ENCODE measurements at places on chromosomes 3 and 15.

DNA sequence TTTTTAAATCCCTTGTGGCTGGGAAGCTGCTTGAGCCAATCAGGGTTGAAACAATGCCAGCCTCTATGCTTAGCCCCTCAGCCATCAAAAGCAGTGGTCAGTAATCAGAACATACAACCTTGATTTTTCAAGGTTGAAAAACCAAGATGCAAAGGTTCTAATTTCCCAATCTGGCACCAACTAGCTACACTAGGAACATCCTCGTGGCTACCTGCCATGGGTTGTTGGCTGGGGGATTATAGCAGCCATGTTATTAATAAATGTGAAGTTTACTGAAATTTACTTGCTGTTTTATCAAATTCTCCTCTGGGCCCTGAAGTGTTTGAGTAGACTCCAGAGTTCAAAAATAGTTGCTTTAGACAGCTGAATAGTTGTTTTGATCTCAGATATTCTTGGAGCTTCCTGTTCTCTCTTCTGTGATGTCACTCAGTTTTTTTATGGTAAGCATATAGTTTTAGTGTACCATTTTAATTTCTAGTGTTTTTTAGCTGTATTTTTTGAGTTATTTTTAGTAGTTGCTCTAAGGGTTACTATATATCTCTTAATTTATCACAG is 31.9 kb downstream of the PCCB start:
- DNase-seq = no peak

GRCh38 chr3:167650459-167650858 is 3.3 kb downstream of the WDR49 start:
- no peak for DNase-seq

DNA sequence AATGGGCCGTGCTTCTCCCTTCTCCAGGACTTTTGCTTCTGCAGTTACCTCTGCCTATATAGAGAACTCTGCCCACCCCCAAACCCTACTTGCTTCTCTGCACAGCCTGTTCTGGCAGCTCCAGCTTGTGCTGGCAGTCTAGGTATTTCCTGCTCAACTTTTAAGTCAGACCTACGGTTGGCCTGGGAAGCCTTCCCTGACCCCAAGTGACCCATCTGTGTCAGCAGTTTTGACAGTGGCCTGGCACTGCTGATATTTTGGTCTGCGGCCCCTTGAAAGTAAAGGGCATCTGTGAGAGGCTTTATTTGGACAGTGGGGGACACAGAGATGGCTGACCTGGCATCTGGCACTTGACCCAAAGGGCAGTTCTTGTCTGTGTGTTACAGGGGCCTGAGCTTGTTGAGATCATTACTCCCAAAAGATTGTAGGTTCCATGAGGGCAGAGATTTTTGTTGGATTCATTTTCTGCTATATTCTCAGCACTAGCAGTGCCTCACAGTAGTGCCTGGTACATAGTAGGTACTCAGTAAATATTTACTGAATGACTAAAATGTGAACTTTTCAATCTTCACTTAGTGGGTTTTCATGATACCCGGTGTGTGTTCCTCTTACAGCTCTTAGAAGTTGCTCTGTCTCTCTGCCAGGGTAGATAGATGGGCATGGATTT is 55.2 kb upstream of the TRAK1 start:
- DNase-seq = no peak

DNA sequence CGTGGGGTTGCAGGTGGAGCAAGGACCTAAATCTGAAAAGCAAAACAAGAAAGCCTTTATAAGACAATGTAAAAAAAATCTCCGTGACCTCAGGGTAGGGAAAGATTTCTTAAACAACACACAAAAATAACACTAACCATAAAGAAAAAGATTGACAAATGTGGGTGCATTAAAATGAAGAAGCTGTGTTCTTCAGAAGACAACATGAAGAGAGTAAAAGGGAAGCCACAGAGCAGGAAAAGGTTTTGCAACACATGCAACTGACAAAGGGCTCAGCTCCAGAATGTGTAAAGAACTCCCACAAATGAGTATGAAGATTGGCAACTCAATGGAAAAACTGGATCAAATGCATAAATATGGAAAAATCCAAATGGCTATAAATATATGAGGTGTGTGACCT is 74.2 kb downstream of the MAGEF1 start:
- DNase-seq = no peak

DNA sequence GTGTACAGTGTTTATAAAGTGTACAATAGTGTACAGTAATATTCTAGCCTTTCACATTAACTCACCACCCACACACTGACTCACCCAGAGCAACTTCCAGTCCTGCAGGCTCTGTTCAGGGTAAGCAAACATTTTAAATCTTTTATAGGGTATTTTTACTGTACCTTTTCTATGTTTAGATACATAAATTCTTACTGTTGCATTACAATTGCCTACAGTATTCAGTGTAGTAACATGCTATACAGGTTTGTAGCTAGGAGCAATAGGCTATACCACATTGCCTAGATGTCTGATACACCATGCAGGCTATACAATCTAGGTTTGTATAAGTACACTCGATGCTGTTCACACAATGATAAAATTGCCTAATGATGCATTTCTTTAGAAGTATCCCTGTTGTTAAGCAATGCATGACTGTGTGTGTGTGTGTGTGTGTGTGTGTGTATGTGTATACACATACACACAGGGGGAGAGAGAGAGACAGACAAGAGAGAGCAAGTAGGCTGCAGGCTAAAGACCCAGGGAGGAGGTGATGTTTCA is 72.5 kb upstream of the PRR23C start:
- DNase-seq = no peak

- no peak for DNase-seq
Measured at GRCh38 chr3:29764041-29764440, 483.2 kb downstream of the RBMS3 start.

DNA sequence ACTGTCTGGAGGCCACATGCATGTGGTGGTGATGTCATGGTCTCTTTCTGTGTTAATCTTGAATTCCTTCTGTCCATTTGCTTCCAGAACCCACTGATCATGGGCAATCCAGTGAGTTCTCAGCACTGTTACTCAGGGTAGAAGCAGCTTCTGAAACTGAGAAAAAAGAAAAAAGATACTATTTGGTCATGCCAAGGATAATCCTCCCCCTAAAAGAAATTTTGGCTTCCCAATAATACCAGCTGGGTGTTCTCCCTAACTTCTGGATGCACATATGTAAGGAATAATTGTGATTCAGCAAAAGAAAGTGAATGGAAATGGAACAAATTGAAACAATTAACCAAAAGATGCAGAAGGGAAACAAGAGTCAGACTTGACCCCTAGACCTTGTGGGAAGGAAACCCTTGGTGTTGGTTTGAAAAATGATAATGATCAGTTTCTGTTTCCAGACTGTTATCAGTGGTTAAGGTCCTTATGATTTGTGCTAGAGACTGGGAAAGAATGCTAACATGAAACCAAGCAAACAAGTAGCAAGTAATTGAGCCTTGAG is 92.3 kb downstream of the RBMS3 start:
- no peak for DNase-seq

DNA sequence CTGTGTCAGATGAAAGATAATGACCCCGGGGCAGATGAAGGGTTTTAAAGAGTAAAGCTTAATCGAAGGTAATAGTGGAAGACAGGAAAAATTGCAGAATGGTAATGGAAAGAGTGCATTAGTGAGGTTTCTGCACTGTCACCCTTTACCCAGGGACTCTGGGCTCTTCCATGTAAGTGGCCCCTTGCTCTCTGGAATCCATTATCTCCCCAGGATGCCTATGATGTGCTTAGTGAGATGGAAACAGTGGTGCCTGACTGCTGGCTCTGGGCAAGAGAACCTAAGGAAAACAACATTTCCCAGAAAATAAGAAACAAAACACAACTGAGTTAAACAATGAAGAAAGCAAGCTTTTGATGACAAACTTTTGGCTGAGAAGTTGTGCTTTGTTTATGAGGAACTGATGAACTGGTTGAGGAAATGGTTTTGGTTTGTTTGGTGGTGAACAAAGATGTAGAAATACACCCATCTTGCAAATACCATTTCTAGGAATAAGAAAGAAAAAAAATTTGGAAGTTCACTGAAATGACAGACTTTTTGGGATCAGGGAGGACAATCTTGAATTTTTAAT is 119.9 kb upstream of the RASGRP1 start:
- DNase-seq = no peak

DNA sequence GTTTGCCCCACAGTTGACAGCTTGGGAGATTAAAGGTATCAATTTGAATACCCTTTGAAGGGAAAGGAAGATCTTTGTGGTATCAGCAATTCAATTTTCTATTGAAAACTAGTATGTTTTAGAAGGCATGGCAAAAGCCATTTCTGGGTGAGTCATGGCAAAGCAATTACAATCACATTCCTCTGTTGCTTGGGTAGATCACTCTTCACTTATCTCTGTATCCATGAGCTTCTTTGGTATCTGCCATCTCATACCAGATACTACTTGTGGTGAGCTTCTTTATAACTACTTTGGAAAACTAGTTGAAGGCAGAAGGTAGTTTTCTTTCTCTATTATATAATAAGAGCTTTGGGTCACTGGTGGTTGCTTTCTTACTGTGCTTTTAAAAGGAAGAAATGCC is 28.3 kb upstream of the LSAMP start:
- DNase-seq = no peak

- DNase-seq = no peak
Measured at GRCh38 chr3:106092792-106093191, 224.0 kb upstream of the CBLB start.

- DNase-seq = peak; percentile 30
Measured at GRCh38 chr3:31768479-31769125, 212.5 kb downstream of the OSBPL10 start.

GRCh38 chr3:111851511-111851954 is 7.5 kb upstream of the PHLDB2 start:
- no peak for DNase-seq

DNA sequence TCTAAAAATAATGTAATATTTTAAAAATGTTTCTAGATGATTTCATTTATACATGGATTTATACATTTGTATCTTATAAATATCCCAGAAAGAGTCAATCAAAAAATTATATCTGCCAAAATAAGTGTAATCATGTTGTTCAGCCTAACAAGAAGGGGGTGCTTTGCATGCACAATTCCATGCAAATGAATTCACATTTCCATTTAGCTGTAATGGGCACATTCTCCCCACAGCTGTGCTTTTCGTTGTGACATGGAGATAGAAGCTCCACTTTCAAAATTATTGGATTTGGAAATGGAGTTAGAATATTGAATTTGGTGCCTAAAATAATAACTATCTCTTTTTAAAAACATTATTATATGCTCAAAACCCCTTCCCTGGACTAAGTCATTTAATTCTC is 270.6 kb downstream of the PTPRG start:
- no peak for DNase-seq

GRCh38 chr3:113141543-113141942 is 69.8 kb upstream of the BOC start:
- no peak for DNase-seq

- DNase-seq = peak; percentile 44
Measured at GRCh38 chr3:182793663-182794454, 555 bp downstream of the ATP11B start.

GRCh38 chr15:25708391-25708790 is 154.7 kb downstream of the ATP10A start:
- no peak for DNase-seq

GRCh38 chr3:52880047-52880446 is 17.3 kb downstream of the STIMATE start:
- no peak for DNase-seq

DNA sequence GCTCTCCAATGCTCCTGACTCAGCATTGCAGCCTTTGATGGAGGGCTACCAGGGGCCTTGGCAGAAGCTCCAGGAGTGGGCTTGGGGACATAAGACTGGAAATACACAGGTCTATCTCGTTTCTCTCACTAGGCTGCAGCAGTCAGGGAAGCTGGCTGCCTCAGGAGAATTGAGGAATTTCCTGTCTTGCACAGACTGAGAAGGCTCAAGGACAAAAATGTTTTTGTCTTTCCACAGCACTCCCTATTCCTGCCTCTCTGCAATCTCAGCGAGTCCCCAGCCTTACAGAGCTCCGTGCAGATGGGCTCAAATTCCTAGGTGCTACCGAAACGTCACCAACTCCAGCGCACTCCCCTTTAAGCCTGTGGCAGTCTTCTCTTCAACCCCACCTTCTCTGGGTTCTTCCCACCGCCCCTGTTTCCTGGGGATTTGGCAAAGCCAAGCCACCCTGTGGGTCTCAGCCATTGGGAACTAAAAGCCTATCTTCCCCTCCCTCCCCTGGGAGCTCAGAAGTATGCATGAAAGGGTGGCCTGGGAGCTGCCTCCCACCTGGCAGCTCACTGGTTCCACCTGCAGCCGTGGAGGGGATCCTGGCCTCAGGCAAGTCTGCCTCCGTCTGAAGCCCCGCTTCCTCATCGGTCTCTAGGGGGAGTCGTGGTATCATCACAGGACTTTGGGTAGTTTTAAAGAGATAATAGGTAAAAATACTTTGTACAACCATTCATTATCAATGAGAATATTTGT is 322.6 kb upstream of the FRG2C start:
- DNase-seq = no peak

DNA sequence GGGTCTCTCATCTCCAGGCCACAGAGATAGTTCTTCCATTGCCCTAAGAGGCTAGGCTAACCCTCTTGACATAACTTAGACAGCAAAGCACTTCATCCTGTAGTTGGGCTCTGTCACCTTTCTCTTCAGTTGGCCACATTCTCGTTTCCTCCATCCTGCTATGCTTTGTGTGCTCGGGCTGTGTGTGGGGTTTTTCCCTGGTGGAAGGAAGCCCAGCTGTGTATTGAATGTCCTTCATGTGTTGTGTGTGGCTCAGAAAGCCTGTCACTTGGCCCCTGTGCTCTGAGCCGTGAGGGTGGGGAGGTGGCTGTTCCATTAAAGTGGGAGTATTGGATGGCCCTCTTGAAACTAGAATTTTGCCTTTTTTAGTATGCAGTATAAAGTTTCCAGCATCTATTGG is 8.8 kb upstream of the EXOG start:
- no peak for DNase-seq

DNA sequence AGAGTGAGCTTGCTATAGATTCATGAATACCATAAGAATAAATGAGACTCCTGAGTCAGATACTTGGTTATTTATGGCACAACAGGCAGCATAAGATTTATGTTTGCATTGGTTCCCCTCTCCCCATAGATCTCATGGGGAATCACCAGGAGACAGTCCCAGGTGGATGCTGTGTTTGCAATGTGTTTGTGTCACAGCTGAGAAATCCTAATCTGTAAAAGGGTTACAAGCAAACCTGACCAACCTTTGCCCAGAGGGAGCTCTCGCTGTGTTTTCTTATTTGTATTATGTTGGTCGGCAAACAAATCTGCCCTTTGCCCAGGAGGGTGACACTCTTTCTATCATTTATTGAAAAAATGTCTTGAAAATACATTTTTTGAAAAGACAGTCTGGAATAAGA is 236.2 kb downstream of the ZPLD1 start:
- no peak for DNase-seq

DNA sequence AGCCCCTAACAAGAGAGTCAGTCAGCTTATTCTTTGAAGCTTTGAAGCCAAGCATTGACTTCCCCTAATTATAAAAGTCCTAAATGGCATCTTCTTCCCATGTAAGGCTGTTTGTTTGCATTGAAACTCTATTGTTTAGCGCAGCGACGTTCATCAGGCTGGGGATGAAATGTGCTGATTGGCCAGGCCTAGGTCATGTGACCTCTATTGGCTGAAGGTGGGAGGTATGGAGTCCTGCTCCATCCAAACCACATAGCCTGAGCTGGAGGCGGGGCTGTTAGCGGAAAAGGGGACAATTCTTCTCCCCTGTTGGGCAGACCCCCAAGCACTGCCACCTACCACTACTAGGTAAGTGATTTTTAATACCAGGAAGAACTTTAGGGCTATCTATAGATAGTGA is 145.3 kb upstream of the PRR23C start:
- no peak for DNase-seq
